T-helper 9 cell (primary cell): ENCODE measurements at places on chromosomes 4 and X.

DNA sequence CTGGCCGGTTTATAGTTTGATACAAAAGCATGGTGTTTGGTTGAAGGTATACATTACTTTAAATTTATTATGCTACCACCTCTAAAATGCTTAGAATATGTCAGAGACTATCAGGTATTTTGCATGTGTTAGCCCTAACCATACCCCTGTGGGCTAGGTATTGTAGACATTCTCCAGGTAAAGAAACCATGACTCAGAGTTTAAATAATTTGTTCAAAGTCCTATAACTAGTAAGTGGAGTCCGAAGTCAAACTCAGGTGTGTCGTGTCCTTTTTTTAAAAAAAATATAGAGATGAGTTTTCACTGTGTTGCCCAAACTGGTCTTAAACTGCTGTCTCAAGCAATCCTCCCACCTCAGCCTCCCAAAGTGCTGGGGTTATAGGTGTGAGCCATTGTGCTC is 12.4 kb downstream of the LAP3 start:
- DNase-seq = no peak

DNA sequence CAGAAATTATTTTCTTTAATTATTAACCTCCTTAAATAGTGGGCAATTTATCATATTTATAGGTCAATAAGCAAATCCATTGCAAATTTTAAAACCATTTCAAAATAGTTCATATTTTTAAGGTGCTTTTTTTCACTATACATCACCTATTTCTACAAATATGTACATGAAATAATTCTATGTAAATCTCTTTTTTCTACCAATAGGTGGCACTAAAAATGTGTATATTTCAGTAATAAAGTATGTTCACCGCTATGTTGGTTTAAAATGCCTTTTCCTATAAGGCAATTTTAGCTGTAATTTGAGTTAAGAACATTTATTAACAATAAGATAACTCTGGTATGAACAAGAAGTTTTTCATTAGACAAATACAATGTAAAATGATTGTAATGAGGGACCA is 672.2 kb downstream of the KCTD8 start:
- no peak for DNase-seq

GRCh38 chr4:105556206-105556605 is 3.8 kb downstream of the ARHGEF38 start:
- DNase-seq = no peak

- no peak for DNase-seq
These were observed 15.3 kb downstream of the RTL3 start for GRCh38 chrX:78643874-78644273.

- no peak for DNase-seq
These were observed 334.9 kb upstream of the DDX53 start for GRCh38 chrX:22664826-22665225.

DNA sequence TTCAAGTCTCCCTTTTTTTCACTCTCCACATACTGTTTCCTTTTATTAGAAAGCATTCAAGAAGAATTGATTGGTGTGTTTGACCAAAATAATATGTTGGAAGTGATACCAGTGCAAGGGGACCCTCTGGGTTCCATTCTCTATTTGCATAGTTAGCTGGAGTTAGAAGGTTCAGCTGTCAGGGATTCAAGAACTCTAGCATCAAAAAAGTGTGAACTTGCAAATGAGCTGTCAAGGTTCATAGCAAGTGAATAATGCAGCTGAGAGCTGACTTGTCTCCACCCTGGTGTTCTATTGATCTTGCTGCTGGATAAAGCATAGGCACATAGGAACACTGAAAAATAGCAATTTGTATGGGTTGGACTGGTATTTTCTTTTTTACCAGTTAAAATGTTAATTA is 73.2 kb downstream of the SORBS2 start:
- DNase-seq = no peak

- no peak for DNase-seq
These were observed 656 bp upstream of the GSPT2 start for GRCh38 chrX:51742586-51742985.

GRCh38 chr4:26386386-26386785 is 65.6 kb downstream of the RBPJ start:
- DNase-seq = no peak

DNA sequence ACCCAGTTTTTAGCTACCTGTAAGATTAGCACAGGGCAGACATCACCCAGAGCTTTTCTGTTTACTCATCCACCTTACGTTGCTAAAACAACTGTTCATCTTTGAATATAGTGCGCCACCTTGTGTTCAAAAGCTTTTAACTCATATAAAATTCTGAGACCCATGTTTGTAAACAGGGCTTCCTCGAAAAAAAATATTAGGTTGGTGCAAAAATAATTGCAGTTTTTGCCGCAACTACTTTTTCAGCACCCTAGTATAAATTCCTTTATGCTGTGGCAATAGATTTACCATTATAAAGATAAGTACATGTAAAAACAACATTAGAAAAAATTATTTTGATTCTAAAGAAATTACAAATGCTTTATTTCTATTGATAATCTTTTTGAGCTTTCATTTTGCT is 147.9 kb downstream of the LRBA start:
- DNase-seq = no peak

GRCh38 chr4:1204828-1205585 is 32.6 kb upstream of the SPON2 start:
- DNase-seq = no peak

DNA sequence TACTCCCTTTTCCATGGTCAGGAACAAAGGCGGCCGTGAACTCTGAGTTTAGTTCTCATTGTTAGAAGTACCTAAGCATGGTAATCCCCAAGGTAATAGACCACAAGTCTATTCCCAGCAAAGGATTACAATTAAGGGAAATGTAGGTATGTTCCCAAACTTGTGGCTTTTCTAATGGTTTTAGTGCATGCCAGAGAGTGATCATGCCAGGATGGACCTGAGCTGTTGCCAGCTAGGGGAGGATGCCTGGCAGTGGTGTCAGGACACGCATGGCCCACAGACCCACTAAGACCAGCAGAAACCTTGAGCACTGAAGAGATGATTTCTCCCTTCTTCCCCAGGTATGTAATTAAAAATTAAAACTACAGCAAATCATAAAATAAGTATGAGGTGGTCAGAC is 60.8 kb downstream of the COQ2 start:
- no peak for DNase-seq
